ENCODE measurements at places on chromosomes 2 and 18. TPM values are rescaled to one million over a fixed set of nuclear protein-coding genes. Genes with fewer than 3 reads are reported as not detected.

DNA sequence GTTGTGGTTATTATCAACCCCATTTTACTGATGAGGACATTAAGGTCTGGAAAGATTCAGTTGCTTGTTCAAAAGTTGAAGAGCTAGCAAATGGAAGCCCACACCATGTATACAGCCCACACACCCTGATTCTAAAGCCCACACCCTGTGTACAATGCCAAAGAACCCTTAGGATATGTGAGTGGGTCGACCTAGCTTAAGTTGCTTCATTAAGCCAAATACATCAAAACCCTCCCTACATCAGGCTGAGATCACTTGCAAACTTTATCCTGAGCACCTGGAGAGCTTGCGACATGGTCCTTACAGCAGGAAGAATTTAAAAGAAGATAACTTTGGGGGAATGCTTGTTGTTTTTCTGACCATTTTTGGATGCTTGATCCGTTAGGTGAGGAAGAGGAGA, 435 bp upstream of the ARHGAP25 start:
- DNase-seq = no peak

GRCh38 chr2:105156166-105156565, 85.4 kb upstream of the GPR45 start:
- no peak for DNase-seq

DNA sequence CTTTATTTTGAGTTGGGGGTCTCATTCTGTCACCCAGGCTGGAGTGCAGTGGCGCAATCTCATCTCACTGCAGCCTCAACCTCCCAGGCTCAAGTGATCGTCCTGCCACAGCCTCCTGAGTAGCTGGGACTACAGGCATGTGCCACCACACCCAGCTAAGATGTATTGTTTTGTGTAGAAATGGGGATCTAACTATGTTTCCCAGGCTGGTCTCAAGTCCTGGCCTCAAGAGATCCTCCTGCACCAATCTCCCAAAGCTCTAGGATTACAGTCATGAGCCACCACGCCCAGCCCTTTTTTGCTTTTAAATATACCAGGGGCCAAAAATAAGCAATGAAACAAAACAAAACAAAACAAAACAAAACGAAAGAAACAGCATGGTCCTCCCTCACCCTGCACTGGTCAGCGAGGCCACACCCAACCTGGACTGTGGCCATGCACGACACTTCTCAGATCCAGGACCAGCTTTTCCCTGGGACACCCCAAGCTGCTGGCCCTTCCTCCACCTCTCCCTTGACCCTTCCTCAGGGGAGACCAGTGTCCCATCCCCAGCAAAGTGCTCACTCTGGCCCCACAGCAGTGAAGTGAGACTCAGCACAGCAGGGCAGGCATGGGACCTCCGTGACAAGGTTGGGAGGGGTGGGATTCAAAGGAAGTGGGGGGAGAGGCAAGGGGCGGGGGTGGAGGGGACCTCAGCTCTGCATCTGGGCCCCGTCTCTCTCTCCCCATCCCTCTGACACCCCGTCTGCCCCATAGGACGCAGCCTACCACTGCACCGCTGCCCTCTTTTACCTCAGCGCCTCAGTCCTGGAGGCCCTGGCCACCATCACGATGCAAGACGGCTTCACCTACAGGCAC, 23.5 kb downstream of the MAL start:
- DNase-seq = no peak

- no peak for DNase-seq
Observed at GRCh38 chr2:74253306-74253970, 55.0 kb downstream of the MTHFD2 start.

DNA sequence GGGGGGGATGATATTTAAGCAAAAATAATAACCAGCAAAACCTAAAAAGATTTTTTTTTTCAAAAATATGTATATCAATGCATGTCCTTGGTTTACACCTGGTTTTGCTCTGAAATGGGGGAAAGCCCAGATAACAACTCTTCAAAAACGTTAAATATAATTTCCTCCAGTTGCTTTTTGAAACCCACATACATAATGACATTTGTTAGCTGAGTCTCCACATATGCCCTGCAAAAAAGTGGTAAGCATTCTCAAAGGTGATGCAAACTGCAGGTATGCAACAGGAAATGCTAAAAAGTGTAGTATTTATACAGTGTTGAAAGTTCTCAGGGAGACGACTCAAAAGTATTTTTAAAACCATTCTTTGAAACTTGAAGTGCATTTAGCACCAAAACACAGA, 258.6 kb downstream of the ZEB2 start:
- no peak for DNase-seq

DNA sequence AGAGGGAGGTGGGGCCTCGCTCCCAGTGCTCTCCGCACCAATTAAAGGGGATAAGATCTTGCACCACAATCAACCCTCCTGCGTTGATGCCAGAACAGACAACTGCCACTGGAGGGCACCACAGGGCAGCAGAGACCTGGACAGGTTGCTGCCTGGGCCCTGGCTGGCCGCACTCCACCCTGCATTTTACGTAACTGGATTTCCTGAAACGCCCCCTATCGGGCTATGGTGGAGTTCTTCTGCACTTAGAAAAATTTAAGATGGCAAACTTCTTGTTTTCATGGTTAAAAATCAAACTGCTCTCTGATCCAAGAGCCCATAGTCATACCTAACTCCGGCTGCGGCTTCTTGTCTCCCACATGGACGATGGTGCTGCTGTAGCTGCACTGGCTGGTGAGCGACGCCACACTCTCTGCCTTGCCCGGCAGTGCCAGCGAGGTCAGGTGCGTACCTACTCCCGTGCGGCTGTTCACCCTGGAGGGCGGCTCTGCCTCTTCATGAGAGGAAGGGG, 16.8 kb upstream of the HES6 start:
- peak; percentile 8 for DNase-seq

- peak; percentile 31 for DNase-seq
Observed at GRCh38 chr18:28584731-28585130, 407.8 kb upstream of the CDH2 start.

- DNase-seq = no peak
Observed at GRCh38 chr2:192275632-192276031, 80.9 kb upstream of the TMEFF2 start.

Gene USP14
- 11.2 TPM for polyA plus RNA-seq

Gene FAM136A
- 22.9 TPM for polyA plus RNA-seq
